ENCODE measurements at places on chromosomes 11 and 22. TPM values are rescaled to one million over a fixed set of nuclear protein-coding genes. Genes with fewer than 3 reads are reported as not detected.

The P4HA3 gene
- not detected for total RNA-seq

- DNase-seq, result no peak
These were observed 18.1 kb upstream of the RASD2 start for GRCh38 chr22:35522225-35523149.

DNA sequence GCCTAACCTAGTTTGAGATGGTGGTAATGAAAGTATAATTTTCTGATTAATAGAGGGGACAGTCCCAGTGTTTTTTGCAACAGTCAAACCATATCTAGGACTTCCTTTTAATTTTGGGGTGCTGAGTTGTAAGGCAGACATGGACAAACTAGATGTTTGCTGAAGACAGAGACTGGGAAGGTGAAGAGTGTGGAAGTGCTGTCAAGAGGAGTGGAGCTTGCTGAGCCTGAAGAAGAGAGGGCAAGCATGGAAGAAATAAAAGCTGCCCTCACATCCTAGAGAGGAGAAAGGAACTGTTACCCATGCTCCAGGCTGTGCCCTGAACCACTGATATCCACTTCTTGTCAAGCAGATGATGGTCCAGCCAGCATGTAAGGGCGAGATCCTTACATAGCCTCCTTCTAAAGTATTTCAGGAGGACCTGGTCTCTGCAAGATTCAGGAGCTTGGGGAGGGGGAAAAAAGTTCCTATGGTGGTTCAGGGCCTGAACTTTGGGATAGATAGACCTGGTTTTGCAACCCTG is 51.4 kb downstream of the PRR5L start:
- no peak for DNase-seq

DNA sequence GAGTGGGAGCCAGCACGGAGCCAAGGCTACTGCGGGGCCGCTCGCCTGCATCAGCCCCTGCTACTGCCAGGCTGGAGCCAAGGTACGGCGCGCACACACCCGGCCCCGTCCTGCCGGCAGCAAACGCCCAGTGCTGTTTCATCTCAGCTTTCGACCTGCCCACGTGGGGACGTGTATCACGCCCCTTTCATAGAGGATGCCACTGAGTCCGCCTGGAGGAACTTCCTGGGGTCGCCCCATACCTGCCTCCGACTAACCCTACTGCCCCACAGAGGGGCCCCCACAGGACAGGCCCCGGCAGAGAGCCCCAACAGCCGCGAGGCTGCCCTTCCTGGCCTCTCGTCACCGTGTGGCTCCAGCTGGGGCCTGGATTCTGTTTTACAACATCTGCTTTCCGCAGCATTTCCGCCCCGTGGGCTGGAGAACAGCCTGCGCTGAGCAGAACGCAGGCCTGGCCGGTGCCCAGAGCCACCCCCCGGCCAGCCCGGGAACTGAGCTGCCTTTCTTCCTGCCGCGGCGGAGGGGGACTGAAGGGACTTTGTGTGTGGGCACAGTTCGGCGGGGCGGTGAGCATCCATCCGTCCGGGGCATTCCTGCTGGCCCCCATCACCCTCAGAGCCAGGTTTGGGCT is 22.9 kb upstream of the ARHGAP8 start:
- DNase-seq, result no peak

Measured in activated CD8-positive, alpha-beta memory T cell treated with anti-CD3 and anti-CD28 coated beads, Interleukin-2, amount 10 ng/mL, durations not matched to agents 7 days and 5 days (primary cell).